ENCODE measurements at places on chromosomes 5 and 9.
A peak's percentile ranks its signal among the peaks of the same experiment; 100 is the strongest.

GRCh38 chr9:125103770-125104460 is 39.4 kb downstream of the SCAI start:
- no peak for DNase-seq

DNA sequence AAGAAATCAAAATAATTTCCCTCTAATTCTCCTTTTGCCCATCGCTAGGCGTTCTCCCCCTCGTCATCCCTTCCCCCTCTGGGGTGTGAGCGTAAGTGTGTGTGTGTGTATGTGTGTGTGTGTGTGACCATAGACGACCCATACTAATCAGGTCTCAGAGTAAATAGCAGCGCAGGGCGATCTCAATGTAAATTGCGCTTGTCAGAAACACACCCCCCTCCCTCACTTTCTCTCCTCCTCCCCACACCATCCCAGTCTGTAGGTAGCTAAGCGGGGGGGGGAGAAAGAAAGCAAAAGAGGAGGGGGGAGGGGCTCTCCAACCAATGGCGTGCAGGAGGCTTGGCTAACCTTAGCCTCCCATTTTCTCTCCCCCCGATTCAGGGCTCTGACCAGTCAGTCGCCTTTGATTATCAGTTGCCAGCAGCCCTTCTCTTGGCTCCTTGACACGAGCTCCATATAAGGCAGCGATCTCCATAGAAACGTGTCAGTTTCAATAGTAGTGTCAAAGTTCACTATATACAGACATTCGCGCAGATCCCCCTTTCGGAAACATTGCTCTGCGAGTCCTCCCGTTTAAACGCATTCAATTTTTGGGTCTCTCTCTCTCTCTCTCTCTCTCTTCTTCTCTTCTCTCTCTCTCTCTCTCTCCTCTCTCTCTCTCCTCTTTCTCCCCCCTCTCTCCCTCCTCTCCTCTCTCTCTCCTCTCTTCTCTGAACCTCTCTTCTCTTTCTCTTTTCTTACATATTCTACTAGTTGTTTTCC is at the start of gene NR2F1:
NR2F1 (plus strand) TSS at position 546 of the 762 bp plus-strand sequence. CDS start 1,802 bp downstream, outside the sequence.
- peak; percentile 10 for DNase-seq

GRCh38 chr9:109469646-109470358 is 28.3 kb downstream of the PTPN3 start:
- peak; percentile 69 for DNase-seq

DNA sequence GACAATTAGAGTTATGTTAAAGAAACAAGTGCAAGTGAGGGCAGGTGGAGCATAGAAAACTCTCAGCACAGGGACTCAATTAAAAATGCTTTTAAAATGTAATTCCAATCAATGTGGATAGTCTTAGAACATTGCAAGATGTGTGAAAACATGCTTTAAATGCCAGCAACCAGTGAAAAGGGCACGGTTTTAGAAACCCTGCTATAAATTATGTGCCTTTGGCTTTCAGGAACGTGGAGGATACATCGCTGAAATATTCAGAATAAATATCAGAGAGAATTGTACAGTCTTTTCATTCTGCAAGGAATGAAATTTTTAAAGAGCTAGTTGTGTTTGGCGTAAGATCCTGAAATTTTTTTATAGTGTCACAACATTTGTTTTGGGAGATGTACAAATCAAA is 101.1 kb downstream of the TLE4 start:
- no peak for DNase-seq

DNA sequence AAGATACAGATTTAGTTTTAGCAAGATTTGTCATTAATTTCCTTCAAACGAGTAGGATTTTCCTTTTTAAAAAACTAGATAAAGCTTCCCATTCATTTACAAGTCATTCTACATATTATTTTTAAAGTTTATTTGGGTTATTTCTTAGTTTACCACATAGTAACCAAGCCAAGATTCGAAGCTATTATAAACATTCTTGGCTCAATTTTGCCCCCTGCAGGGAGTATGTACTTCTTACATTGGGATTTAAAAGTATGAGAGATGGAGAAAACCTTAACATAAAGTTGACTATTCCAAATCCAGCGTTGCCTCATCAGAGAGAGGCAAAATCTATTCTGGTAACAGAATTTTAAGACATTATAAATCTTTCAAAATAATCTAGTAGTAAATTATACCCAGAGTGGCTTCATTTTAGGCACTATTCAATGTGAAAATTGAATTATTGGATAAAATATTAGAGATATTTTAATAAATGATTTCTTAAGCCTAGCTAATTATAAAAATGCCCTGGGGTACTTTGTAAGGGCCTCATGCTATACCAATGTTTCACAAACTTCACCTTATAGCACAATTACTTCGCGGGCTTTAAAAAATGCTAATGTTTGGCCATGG is 39.1 kb downstream of the FBN2 start:
- DNase-seq: peak; percentile 33

GRCh38 chr9:129415942-129416651 is 204.8 kb downstream of the C9orf50 start:
- no peak for DNase-seq

GRCh38 chr5:134371834-134372340 is 518 bp downstream of the UBE2B start:
- no peak for DNase-seq

- peak; percentile 53 for DNase-seq
These were observed 11.2 kb upstream of the ZSWIM6 start for GRCh38 chr5:61320860-61321259.

- DNase-seq: peak; percentile 51
These were observed 3.6 kb upstream of the JADE2 start for GRCh38 chr5:134521841-134522240.

DNA sequence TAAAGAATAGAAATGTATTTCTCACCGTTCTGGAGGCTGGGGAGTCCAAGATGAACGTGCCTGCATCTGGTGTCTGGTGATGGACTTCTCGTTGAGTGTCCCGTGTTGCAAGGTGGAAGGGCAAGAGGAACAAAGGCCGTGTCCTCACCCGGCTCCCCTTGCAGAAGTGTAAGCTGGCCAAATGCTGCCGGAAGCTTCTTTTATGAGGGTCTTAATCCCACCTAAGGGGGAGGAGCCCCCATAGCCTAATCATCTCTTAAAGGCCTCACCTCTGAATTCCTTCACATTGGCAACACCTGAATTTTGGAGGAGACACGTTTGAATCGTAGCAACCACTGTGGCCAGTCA is 99.1 kb upstream of the DAP start:
- DNase-seq: no peak

GRCh38 chr9:124261736-124262648 is 4.2 kb downstream of the NEK6 start:
- no peak for DNase-seq

- no peak for DNase-seq
These were observed 46.2 kb downstream of the IL31RA start for GRCh38 chr5:55897206-55897894.

DNA sequence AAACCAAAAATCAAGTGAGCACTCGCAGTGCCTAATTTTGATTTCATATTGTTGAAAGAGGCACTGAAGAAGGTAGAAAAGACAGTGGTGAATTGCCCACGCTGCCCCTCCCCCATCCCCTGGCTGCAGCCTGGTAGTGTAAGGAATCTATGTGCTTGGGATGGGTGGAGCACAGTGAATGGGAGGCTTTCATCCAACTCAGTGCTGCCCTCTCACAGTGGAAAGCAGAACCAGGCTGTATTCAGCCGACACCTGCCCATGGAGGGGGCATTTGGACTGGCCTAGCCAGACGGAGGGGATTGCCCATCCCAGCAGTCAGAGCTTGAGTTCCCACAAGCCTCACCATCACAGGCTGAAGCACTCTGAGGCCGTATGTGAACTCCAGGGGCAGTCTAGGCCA is 800.4 kb upstream of the DMAC1 start:
- DNase-seq: no peak

GRCh38 chr5:121695307-121695706 is 156.4 kb upstream of the FTMT start:
- DNase-seq: no peak

GRCh38 chr5:76954383-76954763 is 1.5 kb downstream of the CRHBP start:
- DNase-seq: no peak

DNA sequence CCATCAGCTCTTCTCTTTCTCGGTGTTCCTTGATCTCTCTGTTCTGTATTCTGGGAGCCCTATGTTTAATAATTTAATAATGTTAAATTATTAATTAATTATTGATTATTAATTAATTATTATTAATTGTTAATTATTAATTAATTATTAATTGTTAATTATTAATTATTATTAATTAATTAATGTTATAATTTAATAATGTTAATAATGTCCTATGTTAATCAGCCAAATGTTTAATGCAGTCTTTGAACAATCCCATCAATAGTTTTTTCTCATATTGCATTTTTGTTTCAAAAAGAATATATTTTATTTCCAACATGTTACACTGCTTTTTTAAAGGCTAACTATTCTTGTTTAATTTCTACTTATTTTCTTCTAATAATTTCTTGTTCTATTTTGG is 26.2 kb downstream of the MGAT1 start:
- no peak for DNase-seq

GRCh38 chr9:36623280-36623679 is 50.6 kb downstream of the MELK start:
- no peak for DNase-seq

DNA sequence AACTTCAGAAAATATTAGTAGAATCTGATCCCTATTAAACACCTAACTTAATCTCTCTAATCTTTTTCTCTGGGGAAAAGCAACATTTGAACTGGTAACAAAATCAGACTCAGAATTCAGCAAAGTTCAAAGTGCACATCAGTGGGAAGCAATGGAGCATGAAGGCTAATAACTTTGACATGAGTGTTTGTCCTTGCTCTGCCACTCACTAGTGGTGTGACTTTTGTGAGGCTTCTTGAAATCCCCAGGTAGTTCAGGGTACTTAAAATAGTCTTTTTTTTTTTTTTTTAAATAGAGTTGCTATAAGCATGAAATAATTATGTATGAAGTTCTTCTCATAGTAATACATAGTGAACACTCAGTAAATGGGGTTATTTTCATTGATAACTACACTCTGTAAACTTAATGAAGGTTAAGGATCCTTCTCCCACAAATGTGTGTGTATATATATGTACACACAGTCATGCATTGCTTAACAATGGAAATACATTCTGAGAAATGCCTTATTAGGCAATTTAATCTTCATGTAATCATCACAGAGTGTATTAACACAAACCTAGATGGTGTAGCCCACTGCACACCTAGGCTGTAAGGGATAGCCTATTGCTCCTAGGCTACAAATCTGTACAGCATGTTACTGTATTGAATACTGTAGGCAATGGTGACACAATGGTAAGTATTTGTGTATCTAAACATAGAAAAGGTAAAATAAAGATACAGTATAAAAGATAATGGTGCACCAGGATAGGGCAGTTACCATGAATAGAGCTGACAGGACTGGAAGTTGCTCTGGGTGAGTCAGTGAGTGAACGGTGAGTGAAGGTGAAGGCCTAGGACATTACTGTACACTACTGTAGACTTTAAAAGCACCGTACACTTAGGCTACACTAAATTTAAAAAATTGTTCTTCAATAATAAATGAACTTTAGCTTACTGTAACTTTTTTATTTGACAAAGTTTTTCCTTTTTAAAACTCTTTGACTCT is 73.3 kb upstream of the HMHB1 start:
- no peak for DNase-seq

DNA sequence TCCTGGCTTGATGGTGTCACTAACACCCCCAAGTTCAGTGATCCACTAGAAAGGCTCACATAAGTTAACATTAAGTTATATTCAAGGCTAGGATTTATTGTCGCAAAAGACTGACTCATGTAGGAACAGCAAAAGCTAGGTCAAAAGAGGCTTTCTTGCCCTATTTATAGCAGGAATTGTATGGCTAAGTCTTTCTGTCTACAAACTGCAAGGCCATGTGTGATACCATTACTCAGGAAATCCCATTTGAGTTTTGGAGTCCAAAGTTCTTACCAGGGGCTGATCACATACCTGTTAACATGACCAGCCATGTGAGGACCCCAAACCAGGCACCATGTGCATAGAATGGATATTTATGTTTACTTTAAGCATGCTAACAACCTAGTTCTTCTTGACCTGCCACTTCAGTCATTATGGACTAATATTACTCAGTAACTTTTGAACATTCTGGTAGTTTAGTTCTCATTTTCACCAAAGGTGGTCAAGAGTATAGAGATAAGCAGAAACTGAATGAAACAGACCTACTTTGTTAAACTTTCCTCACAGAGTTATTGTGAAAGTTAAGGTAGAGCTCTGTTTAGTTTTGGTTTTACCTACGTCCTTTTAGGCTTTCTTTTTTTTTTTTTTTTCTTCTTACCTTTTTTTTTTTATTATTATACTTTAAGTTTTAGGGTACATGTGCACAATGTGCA is 281.1 kb downstream of the FER start:
- DNase-seq: no peak

GRCh38 chr9:33868440-33868973 is 51.5 kb downstream of the UBE2R2 start:
- peak; percentile 10 for DNase-seq

GRCh38 chr9:94855903-94856302 is 129.4 kb downstream of the AOPEP start:
- DNase-seq: no peak

DNA sequence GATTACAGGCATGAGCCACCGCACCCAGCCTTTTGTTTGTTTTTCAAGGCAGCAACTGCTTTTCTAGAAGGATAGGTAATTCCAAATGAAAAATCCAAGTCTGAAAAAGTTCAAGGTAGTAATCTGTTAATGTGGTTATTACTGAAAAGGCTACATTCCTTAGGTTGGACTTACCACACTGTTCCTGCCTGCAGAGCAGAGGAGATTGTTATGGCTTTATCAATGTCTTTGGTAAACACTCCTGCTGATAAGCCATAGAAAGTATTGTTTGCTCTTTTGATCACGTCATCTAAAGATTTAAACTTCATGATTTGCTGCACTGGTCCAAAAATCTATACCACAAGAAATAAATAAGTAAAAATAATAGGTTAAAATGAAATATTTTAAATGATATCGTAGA is 43.4 kb downstream of the ALDH1A1 start:
- no peak for DNase-seq

- no peak for DNase-seq
These were observed 611.0 kb upstream of the KLF4 start for GRCh38 chr9:108100571-108100970.

DNA sequence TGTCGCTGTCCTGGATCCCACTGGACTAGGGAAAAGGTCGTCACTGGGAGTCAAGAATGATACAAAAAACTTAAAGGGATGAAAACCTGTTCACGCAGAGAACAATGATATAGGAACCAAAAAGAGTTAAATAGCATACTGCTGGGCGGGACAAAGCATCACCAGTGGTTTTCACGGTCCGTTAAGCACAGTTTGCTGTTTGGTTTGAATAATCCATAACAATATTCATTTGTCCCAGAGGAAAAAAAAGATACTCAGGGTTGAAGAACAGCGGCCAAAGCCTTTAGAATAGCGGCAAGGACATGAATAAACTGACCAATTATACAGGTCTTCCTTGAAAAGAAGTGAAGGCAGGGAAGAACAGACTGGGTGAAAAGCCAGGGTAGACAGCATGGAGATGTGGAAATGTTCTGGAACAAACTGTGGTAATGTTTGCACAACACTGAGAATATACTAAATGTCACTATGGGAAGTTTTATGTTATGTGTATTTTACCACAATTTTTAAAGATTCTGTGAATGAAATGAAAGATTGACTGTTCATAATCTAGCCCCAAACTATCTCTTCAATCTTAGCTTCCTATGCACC is 60.8 kb downstream of the MTMR12 start:
- no peak for DNase-seq
